Subcutaneous preadipocyte (primary cell): ENCODE measurements at places on chromosomes 11 and 22. TPM values are rescaled to one million over a fixed set of nuclear protein-coding genes. Genes with fewer than 3 reads are reported as not detected.

SLC1A2 gene
- 11.0 and 15.4 TPM in 2 replicates for total RNA-seq

P2RY2 gene
- total RNA-seq, result 0.39 TPM in 1 of 2 replicates, not detected in the other

TTC36 gene
- 0.20 TPM in 1 of 2 replicates, not detected in the other for total RNA-seq

SLC2A11 gene
- 6.2 and 6.3 TPM in 2 replicates for total RNA-seq

NEFH gene
- 0.37 and 0.78 TPM in 2 replicates for total RNA-seq

CDC45 gene
- 12.9 and 23.1 TPM in 2 replicates for total RNA-seq

ACRV1 gene
- total RNA-seq, result not detected in 2 replicates

PLAAT4 gene
- total RNA-seq, result 2.3 and 4.8 TPM in 2 replicates

SGSM1 gene
- total RNA-seq, result under 0.01 and 0.20 TPM in 2 replicates

TMEM86A gene
- 0.73 and 0.78 TPM in 2 replicates for total RNA-seq
